Peyer's patch (tissue), 4 donors: ENCODE measurements at places on chromosomes 6 and 20. TPM values are rescaled to one million over a fixed set of nuclear protein-coding genes. Genes with fewer than 3 reads are reported as not detected.

Gene TAGAP
- 6.0 TPM for total RNA-seq

Gene FERMT1
- total RNA-seq: 21.2 TPM

Gene MCHR2
- total RNA-seq: not detected

Gene DNAJC5
- 41.3 TPM for total RNA-seq

Gene PSORS1C2
- not detected for total RNA-seq

Gene SLC22A7
- 0.80 TPM for total RNA-seq

DNA sequence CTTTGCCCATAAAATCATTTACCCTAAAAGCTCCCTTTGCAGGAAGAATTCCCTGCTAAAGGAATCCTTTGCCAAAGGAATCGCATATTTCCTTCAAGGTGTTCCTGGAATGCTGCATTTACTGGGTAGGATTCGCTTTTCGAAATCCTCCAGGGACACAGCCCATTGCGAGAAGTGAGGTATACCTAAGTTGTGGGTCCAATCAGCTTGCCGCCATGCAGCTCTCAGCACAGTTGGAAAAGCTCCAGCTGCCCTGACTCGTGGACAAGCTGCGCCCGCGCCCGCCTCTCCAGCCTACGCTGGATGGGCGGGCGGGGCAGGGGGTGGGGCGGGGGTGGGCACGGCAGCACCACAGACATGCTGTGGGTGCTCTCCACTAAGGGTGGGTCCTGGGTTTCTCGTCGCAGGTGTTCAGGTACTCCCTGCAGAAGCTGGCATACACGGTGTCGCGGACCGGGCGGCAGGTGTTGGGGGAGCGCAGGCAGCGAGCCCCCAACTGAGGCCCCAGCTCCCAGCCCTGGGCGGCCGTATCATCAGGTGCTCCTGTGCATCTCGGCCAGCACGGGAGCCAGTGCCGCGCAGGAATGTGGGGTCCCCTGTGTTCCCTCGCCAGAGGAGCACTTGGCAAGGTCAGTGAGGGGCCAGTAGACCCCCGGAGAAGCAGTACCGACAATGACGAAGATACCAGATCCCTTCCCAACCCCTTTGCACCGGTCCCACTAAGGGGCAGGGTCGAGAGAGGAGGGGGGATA is 1.4 kb downstream of the NNAT start:
- DNase-seq: peak; percentile 69

DNA sequence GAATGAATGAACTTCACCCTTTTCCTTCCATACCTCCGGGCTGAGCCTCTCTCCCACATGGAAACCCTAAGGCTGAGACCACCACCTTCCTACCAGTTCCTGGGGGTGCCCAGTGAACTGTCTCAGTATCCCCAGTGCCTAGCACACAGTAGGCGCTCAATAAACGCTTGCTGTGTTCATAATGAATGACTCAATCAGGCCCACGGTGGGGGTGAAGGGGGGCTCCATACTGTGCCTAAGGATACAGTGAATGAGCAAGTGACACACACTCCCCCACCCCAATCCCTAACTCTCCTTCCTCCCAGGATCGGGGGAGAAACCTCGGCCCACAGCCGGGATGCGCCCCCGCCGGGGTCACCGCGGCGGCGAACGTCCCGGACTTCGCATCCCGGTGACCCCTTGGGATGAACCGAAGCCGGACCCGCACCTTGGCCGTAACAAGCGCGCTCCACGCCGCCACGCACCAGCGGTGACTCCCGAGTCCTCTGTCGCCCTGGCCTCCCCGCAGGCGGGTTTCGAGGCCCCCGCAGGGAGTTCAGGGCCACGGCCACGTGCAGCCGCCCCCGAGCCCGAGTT is 592 bp downstream of the KCNG1 start:
- DNase-seq: no peak

DNA sequence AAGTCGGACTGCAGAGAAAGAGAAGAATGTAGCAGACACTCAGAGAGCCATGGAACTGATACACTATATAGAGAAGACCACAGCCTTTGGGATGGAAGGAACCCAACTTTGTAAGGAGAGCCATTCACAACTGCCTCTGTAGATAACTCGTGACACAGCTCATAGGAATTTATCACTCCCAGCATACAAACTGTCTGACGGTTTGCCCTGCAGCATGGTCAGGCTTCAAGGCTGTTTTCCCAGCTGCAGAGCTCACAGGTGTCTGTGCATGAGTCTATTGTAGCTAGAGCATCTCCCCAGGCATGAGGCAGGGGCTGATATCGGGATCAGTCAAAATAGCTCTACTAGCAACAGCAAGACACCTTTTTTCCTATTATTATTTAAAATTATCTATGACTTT is 130.5 kb upstream of the DTNBP1 start:
- no peak for DNase-seq

DNA sequence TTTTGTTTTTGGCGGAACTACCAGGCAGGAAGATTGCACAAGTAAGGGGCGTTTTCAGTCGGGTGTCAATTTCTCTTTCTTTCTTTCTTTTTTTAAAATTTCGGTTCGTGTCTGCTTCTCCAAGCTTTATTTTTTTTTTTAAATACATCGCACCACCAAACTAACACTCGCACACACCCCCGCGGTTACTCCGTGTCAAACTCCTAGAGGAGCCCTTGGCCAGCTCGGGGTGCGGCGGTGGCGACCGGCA is 338 bp downstream of the UTRN start:
- DNase-seq: no peak

DNA sequence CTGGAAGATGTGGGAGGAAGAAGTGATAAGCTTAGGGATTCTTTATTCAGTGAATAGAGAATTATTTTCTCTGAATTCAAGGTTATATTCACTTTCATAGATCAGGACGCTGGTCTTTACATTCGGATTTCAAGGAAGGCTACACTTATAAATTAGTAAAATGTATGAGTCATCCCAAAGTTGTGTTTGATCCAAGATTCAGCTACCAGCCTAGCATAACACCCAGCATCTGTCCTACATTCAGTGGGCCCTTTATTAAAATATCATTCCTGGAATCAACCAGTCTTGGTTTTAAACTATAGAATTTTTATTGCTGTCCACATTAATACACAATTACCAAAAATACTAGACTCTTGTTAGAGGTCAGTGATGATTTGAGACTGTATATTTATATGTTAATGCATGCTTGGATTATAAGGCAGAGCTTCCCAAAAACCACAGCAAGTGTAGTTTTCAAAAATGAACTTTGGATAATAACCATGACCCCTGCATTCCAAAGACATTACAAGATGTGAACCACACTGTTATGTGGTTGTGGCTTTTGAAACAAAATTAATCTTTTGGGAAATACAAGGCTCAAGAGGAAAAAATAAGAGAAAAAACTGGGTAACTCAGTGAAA is 210.7 kb upstream of the CNR1 start:
- no peak for DNase-seq

GRCh38 chr6:156396068-156396771 is 381.0 kb upstream of the ARID1B start:
- DNase-seq: no peak

DNA sequence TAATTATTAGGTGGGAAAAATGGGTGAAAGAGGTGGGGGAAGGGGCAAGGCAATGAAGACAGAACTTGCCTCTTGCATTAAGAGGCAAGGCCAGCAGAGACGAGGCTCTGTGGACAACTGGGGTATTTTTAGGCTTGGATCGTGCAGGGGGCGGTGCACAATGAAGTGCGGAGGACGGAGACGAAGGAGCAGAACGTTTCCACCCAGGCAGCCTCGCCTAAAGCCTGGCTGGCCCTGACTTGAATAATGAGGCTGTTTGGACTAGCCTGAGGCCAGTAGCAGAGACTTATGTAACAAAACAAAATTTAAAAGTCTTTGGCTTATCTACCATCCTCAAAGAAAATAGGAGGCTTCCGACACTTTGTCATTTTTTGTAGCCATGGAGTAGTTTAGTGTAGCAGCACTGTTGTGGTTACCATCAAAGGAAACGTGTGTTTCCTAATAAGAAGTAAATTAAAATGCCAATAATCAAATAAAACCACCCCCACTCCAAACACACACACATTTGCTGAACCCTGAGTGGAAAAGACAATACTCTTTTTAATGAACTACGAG is 370.0 kb upstream of the CNR1 start:
- no peak for DNase-seq

DNA sequence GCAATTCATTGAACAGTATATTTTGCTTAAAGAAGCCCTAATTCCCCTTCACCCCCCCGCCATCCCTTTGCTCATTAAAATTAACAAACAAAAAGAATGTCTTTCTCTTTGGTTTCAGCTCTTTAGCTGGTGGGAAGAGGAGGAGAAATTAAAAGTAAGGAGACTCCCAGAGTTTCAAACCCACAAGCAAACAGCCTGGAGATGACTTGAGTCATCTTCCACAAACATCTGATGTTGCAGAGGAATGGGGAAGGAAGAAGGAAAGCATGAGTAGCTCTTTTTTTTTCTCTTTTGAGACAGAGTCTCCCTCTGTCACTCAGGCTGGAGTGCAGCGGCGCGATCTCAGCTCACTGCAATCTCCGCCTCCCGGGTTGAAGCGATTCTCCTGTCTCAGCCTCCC is 189.6 kb downstream of the ADAT2 start:
- DNase-seq: no peak

- no peak for DNase-seq
Measured at GRCh38 chr20:35360033-35360432, 51.7 kb downstream of the UQCC1 start.
